ENCODE measurements at places on chromosomes 3 and 15.

GRCh38 chr3:151581035-151581434 lies 120.2 kb upstream of the IGSF10 start:
- no peak for DNase-seq

- no peak for DNase-seq
Observed at GRCh38 chr3:101203411-101203810, 117.0 kb downstream of the IMPG2 start.

DNA sequence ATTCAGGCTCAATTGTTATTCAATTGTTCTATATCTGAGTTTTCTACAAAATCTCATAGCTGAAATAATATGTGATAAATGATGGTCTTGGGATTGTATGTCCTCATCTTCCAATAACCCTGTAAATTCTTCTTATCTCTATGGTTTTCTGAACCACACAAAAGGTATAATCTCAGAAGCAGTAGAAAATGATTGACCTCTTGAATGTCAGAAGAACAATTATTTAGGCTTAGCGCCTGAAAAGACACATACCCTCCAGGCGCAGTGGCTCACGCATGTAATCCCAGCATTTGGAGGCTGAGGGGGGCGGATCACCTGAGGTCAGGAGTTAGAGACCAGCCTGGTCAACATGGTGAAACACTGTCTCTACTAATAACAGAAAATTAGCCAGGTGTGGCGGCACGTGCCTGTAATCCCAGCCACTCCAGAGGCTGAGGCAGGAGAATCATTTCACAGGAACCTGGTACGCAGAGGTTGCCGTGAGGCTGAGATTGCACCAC lies 288.0 kb upstream of the TBC1D5 start:
- no peak for DNase-seq

DNA sequence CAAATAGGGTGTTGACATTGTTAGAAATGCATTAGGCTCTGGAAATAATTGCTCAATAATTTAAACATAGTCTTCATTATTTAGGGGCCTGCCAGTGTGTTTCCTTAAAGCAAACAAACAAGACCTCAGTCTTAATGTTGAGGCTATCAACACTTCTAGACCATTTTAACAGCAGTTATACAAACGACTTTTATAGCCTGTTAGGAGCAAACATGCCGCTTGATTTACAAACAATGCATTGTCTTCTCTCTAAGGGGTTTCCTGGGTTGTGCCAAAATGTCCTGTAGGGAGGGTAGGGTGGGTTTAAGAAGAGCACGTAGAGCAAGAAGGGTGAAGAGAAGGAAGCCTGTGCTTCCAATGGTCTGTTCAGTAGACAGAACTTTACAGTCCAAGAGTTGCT lies 53.7 kb downstream of the TPRG1 start:
- DNase-seq, result no peak

- no peak for DNase-seq
Observed at GRCh38 chr3:169603661-169604060, 59.9 kb downstream of the MECOM start.

DNA sequence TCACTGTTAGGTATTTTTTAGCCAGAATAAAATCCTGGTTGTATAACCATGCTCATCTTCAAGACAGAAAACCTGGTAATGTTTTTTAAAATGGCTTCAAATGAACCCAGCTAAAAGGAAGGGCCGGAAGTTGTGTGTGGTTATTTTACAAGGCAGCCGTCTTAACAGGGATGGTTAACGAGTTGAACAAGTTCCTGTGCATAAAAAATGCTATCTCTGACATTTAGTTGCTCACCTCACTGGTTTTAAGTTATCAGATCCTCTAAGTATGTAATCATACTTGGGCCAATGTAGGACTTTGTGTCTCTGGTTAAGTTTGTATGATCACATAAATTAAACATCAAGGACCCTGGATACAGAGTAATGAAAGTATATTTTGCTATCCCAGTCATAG lies 2.1 kb downstream of the ATP11B start:
- DNase-seq, result no peak

DNA sequence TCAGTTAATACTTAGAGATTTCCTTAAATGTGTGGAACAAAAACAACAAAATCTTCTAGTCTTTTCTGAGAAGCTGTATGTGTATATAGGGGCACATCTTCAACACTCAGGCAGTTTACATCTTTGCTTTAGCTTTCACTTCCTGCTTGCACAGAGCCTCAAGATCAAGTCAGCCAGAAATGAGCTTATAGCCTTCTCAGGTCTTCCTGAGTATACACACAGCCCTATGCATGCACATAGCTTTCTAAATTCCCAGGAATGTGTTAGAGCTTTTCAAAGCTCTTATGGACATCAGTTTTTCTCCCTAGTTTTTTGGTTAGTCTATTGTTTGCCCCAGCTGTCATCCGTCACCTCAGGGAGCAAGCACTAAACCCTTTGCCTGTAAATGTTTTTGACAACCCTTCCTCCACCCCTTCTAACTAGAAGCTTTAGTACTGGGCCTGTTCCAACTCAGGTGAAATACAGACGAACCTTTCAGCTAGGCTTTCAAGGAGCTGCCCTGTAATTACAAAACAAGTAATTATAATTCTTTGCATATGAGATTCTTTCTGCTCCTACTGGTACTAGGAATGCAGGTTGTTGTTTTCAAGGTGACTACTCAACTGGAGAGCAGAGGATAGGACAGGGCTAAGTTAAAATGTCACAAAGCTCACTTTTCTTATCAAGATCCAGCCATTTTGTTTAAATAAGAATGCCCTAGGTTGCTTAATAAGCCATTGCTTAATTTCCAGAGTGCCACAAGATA lies 22.6 kb upstream of the MTMR10 start:
- no peak for DNase-seq

DNA sequence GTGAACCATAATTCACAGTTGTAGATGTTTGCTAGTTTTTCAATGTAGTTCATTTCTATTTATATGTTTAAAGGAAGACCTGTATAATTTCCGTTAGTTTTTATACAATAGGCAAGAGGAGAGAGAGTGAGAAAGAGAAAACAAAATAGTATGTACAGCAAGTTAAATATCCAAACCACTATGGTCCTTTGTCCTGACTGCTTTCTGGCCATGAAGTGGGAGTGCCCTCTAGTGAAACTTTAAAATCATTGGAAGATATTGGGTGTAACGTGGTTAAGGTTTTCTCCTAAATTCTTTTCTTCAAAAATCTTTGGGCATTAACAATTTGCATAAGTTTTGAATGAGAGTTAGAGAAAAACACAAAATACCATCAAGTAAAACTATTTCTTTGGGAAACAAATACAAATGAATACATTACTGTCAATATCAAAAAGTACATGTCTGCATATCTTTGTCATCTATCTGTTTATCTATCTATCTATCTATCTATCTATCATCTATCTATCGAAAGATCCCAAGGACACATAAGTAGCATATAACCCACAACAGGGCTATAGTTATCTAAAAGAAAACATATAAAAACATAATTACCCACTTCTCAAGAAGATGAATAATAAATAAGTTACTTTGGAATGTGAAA lies 534.6 kb upstream of the ATP11B start:
- DNase-seq, result no peak

DNA sequence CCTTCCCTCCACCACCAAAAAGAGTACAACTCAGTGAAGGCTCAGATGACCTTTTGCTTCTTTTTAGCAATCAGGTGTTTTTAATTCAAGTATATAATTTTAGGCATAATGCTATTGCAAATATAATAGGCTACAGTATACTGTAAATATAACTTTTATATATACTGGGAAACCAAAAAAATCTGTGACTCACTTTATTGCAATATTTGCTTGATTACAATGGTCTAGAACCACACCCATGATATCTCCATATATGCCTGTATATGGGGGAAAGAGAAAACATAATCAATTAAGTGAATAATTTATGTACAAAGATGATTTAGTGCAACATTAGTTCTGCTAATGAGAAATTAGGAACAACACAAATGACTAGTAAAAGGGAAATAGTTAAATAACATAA lies 134.3 kb downstream of the TLE3 start:
- DNase-seq, result no peak

DNA sequence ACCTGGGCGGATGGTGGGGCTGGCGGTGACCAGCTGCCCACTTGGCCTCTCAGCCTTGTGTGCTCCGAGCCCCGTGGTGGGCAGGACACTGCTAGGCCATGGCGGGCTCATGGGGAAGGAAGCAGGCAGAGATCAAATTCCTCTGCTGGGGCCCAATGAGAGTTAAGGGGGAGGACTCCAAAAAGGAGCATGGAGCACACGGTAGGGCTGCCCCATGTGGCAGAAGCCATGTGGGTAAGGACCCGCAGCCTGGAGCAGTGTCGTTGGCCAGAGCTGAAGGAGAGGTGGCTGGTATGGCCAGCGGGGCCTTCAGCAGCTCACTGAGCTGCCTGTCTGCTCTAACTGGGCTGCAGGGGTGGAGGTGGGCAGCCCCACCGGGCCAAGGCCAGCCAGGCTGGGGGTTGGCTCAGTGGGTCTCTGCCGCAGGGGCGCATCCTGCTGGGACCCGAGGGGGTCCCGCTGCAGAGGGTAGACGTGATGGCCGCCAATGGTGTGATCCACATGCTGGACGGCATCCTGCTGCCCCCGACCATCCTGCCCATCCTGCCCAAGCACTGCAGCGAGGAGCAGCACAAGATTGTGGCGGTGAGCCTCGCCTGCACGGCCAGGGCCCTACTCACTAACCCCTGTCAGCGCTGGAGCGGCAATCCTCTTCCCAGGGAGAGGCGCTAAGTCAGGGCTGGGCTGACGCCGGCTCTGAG lies 11.3 kb downstream of the STAB1 start:
- DNase-seq, result no peak

GRCh38 chr3:24582431-24583403 lies 88.1 kb upstream of the THRB start:
- no peak for DNase-seq

DNA sequence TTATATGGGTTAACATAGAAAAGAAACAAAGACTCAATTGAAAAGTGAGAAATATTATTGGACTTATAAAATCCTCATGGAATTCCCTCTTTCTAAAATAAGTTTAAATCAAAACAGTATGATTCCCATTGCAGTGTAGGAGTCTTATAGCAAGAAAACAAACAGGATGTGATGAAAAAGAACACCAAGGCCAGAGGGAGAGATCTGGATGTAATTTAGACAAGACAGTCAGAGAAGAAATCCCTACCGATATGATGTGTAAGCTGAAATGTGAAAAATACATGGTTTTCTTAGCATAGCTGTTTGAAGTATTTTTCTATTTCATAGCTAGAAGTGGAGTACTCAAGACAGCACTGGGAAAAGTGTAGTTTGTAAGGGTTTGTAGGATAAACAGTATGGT lies 521.5 kb downstream of the RSL24D1 start:
- no peak for DNase-seq

- no peak for DNase-seq
Observed at GRCh38 chr3:128462341-128462910, 4.3 kb downstream of the DNAJB8 start.

DNA sequence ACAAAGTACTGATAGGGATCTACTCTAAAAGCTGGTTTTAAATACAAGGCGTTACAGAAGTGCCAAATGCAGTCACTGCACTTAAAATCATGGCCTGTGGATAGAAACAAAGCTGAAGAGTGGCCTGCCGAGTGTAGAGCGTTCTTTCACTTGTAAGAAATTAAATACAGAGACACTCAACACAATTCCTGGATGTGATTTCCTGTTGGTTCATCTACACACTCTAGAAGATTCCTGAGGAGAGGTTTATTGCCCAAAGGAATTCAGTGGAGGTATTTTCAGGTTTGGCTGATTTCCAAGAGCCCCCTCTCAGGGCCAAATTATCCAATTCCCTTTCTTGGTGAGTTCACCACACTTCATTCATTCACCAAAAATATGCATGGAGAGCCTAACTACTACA lies 200.3 kb upstream of the IL12A start:
- no peak for DNase-seq

DNA sequence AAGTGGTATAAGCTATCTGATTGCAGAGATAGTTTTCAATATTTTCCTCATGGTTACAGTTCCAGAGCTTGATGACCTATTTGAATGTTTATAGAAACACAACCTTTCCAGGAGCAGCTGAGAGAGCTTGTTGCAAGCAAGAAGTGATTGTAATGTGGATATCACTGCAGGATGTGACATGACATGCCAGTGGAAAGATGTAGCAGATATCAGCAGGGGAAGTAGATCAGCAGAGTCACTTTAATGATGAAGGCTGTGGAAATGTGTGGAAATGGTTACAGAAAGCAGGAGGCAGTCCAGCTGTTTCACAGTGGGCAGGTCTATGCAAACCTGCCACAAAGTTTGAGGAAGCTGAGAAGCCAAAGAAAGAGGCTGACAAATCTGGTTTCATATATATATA lies 21.0 kb downstream of the TMEM158 start:
- no peak for DNase-seq

GRCh38 chr3:102511168-102511567 lies 76.4 kb downstream of the ZPLD1 start:
- DNase-seq, result no peak

DNA sequence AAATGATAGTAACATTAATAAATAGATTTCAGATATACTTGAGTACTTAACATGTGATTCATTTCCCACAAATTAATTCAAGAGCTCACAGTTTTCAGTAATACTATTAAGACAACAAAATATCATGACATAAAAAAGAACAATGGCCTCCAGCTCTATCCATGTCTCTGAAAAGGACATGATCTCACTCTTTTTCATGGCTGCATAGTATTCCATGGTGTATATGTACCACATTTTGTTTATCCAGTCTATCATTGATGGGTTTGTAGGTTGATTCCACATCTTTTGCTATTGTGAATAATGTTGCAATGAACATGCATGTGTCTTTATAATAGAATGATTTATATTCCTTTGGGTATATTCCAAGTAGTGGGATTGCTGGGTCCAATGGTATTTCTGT lies 1012.8 kb upstream of the ALCAM start:
- DNase-seq, result no peak
